ENCODE measurements at places on chromosomes 2 and 18.

GRCh38 chr18:51337406-51337805 is 139.9 kb upstream of the MEX3C start:
- no peak for DNase-seq

GRCh38 chr18:36411745-36412168 is 114.2 kb downstream of the FHOD3 start:
- no peak for DNase-seq

DNA sequence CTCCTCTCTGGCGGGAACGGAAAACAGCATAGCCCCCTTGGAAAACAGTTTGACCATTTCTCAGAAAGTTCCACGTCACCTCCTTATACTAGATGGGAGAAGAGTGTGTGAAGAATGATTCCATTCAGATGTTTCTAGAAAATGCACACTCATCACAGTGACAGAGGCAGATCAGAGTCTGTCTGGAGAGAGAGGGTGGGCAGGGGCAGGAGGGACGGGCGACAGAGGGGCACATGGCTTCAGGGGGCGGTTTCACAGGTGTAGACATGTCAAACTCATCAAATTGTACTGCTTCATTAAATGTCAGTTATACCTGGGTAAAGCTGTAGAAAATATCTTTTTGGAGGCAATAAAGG is 88.8 kb upstream of the TAF1B start:
- no peak for DNase-seq

- DNase-seq: no peak
These were observed 341.7 kb downstream of the PIK3C3 start for GRCh38 chr18:42296723-42297122.

- no peak for DNase-seq
These were observed 119.9 kb downstream of the PARD3B start for GRCh38 chr2:204665207-204665606.

- no peak for DNase-seq
These were observed 36.6 kb downstream of the PTCD3 start for GRCh38 chr2:86142436-86143257.

GRCh38 chr18:77622009-77622692 is 372.5 kb downstream of the GALR1 start:
- DNase-seq: no peak

DNA sequence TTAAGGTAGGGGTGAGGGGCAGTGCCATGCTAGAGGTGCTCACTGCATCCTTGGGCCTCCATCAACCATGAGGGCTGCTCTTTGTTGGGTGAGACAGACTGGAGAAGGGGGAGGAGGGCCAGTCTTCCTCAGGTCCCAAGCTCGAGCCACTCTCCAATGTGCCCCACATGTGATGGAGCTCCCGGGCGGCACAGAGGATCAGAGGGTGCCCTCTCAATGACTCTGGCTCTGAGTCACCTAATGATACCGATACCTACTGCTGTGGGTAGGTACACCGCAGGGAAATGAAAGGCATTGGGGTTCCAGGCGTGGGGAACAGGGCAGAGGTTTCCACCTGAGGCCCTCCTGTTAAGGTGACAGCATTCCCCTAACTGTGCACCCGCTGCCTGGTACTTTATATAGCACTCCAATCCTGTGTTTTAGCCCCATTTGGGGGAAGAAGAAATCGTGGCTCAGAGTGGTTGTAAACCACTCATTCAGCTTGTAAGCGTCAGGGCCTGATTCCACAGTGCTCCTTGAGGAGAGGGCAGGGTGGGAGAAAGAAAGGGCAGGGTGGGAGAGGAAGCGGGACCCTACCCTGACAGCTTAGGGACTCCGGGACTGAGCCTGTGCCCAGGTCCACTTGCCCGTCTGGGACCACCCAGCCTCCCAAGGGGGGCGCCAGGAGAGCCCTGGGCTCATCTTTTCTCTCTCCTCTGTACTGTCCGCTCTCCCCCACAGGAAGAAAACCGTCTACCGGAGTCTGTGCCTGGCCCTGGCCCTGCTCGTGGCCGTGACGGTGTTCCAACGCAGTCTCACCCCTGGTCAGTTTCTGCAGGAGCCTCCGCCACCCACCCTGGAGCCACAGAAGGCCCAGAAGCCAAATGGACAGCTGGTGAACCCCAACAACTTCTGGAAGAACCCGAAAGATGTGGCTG is 1.8 kb downstream of the B3GNT7 start:
- DNase-seq: no peak

GRCh38 chr18:6270771-6271216 is 143.9 kb downstream of the L3MBTL4 start:
- no peak for DNase-seq

GRCh38 chr2:174016447-174016846 is 51.3 kb upstream of the SP3 start:
- DNase-seq: no peak

- DNase-seq: no peak
These were observed 315.8 kb upstream of the POU3F3 start for GRCh38 chr2:104538077-104538476.

- DNase-seq: no peak
These were observed 110.6 kb downstream of the NEB start for GRCh38 chr2:151623631-151624030.

GRCh38 chr2:135198481-135198880 is 146.4 kb downstream of the RAB3GAP1 start:
- no peak for DNase-seq

GRCh38 chr2:222706616-222707015 is 35.2 kb downstream of the MOGAT1 start:
- no peak for DNase-seq

GRCh38 chr2:190858817-190859216 is 21.8 kb upstream of the GLS start:
- DNase-seq: no peak

GRCh38 chr2:1156531-1156930 is 205.9 kb downstream of the SNTG2 start:
- DNase-seq: no peak

GRCh38 chr2:80392441-80392840 is 87.9 kb upstream of the LRRTM1 start:
- no peak for DNase-seq

GRCh38 chr2:39124746-39125057 is 3.9 kb upstream of the SOS1 start:
- no peak for DNase-seq

DNA sequence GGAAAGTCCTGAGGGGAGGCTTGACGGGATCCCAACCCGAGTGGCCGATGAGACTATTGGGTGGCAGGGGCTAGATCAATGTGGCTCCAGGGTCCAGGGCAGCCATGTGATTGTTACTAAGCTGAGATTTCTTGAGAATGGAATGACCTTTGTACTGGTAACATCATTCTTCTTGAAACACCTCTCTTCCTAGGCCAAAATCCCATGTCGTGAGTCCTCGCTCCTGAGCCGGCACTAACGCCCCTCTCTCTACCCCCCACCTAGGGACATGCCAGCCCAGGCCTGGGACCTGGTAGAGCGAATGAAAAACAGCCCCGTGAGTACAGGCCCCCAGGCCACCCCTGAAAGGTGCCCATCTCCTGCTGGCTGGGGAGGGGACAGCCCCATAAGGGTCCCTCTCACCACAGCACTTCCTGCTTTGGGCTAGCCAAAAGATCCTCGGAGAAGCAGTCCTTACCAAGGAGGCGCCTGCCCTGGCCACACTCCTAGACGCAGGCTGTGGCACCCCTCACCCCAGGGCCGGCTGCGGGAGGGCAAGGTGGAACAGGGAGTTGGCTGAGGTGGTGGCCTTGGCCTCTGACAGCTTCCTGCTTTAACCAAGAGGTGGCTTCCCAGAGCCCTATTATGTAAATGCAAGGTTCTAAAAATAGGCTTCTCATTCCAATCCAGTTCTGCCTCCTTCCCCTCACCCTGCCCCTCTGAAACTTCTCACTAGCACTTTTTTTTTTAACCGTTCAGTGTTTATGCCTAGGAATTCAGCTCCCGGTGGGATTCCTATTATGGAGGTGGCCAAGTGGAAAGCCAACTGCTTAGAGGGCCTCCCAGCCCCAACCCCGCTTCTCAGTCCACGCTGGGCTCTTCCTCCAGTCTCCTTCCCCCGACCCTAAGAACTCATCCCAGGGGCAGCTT is 126.6 kb upstream of the PPP1CB start:
- DNase-seq: peak; percentile 41

DNA sequence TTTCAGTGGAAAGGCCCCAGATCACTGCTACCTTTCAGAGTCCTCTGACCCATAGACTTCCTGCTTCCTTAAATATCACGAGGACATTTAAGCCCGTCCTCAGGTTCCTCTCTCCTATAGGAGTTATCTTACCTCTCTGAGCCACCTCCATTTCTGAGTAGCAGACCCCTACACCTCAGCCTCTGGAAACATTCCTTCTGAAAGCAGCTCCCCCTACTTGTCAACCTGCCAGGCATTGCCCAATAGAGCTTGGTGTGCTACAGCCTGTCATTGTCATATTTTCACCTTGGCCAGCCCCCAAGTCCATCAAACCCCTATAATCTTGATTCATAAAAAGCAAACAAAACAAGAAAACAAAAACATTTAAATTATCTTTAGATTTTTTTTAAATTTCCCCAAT is 717.9 kb upstream of the SLC8A1 start:
- DNase-seq: no peak

GRCh38 chr18:35912332-35912731 is 60.1 kb upstream of the RMP24 start:
- DNase-seq: no peak

GRCh38 chr2:20145497-20146193 is 79.3 kb downstream of the SDC1 start:
- no peak for DNase-seq

- no peak for DNase-seq
These were observed 70.9 kb downstream of the NFATC1 start for GRCh38 chr18:79466591-79466990.

DNA sequence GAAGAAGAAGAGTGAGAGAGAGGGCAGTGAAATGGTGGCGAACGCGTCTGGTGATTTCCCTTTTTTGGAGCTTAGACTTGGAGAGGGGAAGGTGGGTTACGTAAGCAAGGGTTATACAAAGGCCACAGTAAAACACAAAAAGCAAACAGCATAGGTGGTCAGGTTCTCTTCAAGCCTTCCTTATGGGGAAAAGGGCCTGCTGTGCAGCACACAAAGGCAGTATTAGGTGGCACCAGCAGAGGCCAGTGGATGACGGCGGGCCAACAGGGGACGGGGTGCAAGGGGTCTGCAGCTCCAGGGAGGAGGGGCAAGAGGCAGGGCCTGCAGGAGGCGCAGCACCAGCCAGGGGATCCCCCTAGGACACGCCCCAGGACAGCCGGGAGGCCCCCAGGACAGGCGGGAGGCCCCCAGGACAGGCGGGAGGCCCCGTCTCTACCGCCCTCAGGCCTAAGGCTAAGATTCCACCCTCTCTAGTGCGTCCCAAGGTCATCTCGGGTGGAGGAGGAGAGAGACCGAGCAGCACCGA is 32.6 kb upstream of the NPC1 start:
- DNase-seq: no peak

- DNase-seq: no peak
These were observed 470.6 kb downstream of the LRP1B start for GRCh38 chr2:141660232-141660631.

- DNase-seq: no peak
These were observed 35.8 kb downstream of the HIBCH start for GRCh38 chr2:190283783-190284182.

GRCh38 chr2:203532957-203533658 is 2.0 kb downstream of the RAPH1 start:
- DNase-seq: no peak

GRCh38 chr18:44771956-44772917 is 91.5 kb downstream of the SETBP1 start:
- no peak for DNase-seq

DNA sequence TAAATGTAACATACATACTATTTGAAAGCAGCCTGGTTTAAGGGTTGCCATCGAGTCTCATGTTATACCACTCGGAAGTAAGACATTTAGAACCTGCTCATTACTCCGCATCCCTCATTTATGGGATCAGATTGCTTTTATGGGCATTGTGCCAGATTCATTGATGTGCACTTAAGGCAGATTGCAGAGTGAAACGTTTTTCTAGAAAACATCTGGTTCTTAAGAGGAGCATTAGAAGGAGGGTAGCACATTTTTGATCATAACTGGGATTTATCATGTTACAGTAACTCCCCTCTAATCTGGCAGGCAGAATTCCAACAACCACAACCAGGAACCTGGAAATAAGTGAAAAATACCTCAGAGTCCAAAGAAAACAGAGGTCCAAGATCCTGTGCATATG is 74.2 kb upstream of the GALNT3 start:
- no peak for DNase-seq

DNA sequence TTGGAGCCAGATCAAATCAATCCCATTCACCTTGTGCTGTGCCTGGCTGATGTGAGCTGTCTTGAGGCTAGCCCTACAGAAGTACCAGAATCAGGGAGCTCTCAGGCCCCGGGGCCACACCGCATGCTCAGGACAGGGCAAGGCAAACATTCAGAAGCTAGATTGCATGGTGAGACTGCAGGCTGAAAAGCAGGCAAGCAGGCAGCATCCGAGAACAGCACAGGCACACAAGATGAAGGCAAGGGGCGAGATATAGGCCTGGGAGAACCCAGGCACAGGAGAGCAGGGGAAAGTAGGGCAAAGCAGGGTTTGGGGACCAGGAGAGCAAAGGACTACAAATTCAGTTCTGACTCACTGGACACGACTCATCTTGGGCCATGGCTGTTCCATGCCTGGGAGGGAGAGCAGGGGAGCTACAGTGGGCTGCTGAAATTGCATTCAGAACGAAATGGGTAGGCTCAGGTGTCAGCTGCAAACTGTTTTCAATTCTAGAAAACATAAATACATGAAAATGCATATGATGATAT is 59.6 kb downstream of the GALNT14 start:
- DNase-seq: no peak

DNA sequence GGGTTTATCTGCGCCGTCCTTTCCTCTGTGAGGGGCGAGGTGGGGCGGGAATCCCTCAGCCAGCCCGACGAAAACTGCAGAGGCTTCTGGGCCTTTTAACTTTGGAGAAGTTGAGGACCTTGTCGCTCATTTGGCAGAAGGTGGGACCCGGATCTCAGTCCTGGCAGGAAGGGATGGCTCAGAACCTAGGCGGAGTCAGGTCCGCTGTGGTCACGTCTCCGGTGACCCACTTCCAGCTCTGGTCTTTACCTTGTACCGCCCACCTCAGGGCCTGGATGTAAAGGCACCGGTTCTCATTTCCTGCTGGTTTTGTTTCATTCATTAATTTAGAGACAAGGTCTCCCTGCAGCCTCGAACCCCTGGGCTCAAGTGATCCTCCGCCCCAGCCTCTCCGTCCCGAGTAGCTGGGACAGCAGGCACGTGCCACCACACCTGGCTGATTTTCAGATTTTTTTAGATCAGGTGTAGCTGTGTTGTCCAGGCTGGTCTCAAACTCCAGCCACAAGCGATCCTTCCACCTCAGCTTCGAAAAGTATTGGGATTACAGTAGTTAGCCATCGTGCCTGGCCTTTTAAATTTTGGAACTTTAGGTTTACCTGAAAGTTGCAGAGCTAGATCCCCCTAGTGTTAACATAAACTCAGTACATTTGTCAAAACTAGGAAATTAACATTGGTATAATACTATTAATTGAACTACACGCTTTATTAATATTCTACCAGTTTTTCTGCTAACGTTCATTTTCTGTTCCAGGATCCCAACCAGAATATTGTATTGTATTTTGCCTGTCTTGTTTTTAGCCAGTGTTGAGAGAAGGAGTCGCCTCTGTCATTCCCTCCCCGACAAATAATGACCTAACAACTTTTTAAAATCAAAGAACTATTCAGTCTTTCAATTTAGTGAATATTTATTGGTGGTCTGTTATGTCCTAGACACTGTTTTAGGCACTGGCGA is 852 bp downstream of the POLI start:
- peak; percentile 36 for DNase-seq
